ENCODE measurements at places on chromosomes 1 and 21.

DNA sequence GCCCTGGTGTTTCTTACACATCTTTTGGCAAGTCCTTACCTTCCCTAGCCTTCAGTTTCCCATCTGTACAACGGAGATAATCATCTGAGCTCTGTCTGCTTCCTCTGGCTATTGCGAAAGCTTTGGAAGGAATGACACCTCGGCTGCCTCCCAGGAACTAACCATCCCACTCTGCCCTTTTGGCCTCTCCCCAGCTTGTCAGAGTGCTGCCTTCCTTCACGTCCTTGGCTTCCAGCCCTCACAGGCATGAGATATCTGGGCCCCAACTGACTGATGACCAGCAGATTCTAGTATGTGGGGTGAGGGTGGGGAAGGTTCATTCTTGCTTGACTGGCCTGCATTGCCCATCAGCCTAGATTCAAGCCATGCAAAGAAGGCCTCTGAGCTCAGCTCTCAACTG lies 253.1 kb upstream of the FGGY start:
- no peak for DNase-seq

DNA sequence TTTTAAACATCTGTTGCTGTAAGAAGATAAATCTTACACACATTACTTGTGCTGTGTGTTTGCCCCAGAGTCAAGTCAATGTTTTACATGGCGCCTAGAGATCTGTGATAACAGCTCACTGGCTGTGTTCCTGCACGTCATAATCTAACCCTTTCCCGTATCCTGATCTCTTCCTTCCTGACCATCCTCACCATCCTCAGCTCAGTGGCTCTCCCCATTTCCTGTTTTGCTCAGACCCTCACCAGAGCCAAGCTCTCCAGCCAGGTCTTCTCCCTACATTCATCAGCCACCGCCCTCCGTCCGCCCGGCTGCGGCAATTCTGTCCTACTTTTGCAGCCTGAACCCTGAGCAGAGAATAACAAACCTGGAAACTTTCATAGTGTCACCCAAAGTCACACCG lies 824.7 kb downstream of the USP25 start:
- no peak for DNase-seq

GRCh38 chr1:165912638-165913037 lies 85.2 kb downstream of the UCK2 start:
- no peak for DNase-seq

- DNase-seq = no peak
Observed at GRCh38 chr1:183301239-183301638, 115.2 kb downstream of the LAMC2 start.

DNA sequence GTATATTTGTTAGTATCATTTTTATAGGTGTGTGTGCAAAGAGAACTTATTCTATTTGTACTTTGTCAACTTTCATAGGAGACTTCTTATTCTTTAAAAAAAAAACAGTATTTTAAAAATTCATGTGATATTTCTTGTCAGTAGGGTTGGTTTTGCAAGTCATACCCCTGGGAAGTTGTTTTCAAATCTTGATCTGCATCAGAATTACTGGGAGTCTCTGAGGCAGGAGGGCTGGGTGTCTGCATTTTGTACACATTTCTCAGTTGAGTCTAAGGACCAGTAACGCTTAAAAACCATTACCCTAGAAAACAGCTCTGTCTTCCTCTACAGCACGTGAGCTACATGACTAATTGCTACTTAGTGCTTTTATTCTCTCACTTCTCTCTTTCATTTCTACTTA lies 76.0 kb upstream of the CTTNBP2NL start:
- DNase-seq = no peak

GRCh38 chr1:183634429-183635065 lies 1.0 kb downstream of the ARPC5 start:
- DNase-seq = no peak

- no peak for DNase-seq
Observed at GRCh38 chr1:160128636-160129035, 13.1 kb downstream of the ATP1A2 start.

DNA sequence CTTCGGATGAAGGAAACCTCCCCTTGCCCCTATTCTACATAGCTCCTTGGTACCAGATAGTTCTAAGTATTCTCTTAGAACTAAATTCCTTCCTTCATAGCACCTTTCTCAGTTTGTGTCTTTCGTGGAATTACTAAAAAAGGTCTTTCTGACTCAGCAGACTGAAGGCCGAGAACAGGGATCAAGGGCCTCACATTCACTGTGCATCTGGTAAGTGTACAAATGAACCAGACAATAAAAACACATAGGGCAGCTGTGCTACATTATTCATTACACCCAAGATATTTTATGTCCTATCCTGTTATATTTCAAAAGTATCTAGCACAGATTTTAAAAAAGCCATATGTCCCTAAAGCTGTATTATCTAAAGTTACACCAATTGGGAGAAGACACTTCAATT lies 62.9 kb upstream of the HP1BP3 start:
- no peak for DNase-seq

DNA sequence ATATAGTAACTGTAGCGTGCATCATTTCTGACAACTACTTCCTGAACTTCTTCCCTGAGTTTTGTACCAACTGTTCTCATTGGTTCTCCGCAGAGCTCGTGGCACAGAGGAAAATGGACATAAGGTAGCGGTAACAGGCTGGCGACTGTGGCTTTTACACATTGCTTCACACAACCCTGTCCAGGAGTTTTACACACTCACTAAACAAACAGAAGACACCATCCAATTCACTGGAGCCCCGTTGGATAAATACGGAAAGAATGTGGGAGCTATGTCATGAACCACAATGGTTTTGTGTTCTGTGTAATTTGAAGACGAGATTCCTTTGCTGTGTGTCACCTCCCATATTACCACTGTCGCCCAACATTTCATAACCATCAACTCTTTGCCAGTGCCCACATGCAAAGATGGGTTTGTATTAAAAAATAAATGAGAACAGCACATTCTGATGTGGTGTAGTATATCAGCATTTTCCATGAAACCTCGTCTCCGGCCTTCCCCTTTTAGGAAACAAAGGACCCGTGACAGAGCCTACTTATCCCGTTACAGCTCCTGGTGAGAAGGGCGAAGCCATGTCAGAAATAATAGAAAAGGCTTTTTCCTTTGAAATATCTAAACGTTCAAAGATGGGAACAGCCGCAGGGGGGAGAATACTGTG lies 47.4 kb upstream of the ENAH start:
- no peak for DNase-seq

- DNase-seq = no peak
Observed at GRCh38 chr1:240503558-240503957, 108.4 kb downstream of the GREM2 start.

DNA sequence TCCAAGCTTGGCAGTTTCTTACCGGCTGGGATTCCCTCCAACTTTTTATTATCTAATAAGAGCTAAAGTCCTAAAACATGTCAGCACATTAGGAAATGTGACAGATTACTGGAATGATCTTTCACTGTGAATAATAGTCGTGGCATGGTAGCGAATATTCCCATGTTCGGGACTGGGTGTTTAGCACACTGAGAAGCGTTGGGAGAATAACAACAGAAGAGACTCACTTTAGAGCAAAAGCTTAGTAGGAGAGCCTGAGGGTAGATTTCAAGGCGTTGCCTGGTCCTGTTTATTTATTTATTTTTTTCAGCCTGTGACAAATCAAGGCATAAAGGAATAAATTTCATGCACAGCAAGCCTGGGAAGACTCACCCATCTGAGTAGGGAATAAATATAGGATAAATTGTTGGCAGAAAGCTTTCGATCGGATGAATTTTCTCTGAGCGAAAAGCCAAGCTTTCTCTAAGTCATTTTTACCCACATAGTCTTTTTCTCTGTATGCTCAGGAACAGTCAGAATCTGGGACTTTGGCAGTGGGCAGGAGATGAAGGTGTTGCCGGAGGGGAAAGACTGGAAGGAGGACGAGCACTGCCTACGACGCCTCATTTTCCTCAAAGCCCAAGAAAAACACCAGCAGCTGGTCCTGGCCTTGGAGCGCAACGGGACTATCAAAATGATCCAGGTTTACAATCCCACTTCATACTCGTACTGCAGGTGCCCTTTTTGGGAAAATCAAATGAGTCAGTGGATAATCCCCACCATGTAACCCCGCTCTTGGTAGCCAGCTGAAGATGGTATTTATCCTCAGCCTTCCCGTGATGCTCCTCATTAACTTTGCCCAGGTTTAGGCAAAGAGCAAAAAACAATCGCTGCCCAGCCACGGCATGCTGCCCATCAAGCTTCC lies 97.2 kb downstream of the WDR64 start:
- DNase-seq = no peak

DNA sequence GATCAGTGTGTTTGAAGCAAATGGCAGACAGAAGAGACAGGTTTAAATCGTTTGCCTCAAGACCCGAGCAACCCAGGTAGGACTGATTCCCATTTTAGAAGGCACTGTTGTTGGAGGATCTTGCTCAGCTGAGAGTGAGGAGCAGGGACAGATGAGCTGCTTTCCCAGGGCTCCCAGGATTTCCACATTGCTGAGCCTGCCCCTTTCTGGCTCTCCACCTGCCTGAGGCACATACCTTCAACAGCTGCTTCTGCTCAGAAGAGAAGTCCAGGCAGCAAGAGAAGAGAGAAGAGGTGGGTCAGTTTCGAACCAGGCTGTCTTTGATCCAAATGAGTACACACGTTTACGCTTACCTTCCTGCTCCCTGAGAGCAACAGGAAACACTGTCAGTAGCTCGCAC lies 5.7 kb downstream of the TNNT2 start:
- DNase-seq = no peak

- no peak for DNase-seq
Observed at GRCh38 chr1:116933606-116934515, 24.1 kb downstream of the PTGFRN start.

DNA sequence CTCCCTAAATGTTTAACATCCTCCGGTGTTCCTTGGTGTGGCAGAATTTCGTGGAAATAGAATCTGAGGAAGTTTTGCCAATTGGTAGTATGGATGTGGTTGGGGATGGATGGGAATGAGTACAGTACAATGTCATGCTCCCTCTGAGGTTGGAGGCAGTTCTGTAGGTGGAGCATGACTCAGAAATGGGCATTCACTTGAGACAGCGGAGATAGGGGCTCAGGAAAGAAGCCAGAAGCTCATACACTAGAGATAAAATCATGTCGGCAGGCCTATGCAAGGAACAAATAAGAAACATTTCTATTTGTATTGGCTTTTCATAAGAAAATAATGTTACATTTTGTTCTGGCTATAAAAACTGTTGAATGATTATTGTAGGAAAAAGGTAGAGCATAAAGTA lies 196.0 kb downstream of the URB2 start:
- no peak for DNase-seq

GRCh38 chr1:221704306-221704705 lies 37.6 kb downstream of the DUSP10 start:
- no peak for DNase-seq

- no peak for DNase-seq
Observed at GRCh38 chr1:205192287-205192686, 19.2 kb downstream of the DSTYK start.

DNA sequence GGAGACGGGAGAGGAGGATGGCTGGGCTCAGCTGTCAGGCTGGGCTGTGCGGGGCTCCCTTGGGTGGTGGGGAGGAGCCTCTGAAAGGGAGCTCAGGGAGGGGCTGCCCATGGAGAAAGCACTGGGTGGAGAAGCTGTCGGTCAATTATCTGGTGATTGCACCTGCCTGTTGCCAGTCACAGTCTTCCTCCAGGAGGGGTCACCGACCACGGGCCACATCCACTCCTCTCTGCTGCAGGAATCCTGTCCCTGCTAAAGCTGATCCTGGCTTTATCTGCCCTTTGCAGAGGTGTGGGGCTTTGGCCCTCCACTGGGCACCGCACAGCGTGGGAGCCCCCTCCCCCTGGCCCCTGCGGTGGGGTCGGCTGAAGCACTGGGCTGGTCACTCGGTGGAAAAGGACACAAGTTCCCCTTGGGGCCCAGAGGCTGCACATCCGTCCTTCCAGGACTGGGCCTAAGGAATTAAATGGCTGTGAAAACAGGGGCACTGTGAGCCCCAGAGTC lies 21.8 kb upstream of the COL18A1 start:
- no peak for DNase-seq

- DNase-seq = no peak
Observed at GRCh38 chr1:18390953-18391352, 89.8 kb upstream of the KLHDC7A start.

GRCh38 chr1:207959141-207959825 lies 48.4 kb upstream of the CD34 start:
- DNase-seq = no peak

DNA sequence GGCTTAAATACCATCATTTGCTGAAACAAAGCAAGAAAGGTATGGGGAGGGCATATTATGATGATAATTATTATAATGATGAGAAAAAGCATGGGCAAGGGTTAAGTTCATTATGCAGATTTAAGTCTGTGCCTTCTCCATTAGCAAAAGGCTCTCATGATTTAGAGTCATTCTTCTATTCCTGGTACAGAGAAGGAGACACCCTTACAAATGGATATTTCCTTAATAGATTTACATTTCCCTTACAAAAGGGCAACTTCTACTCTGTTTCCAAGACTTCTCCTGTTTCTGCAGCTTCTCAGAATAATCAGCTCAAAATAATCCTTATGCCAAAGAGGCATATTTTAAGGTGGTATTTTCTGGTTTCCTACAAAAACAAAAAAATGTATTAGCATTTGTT lies 121.1 kb upstream of the CAMK1G start:
- no peak for DNase-seq

- peak; percentile 88 for DNase-seq
Observed at GRCh38 chr1:226827968-226828513, 42.4 kb upstream of the PSEN2 start.

GRCh38 chr1:152539901-152540300 lies 25.6 kb downstream of the CRCT1 start:
- no peak for DNase-seq

DNA sequence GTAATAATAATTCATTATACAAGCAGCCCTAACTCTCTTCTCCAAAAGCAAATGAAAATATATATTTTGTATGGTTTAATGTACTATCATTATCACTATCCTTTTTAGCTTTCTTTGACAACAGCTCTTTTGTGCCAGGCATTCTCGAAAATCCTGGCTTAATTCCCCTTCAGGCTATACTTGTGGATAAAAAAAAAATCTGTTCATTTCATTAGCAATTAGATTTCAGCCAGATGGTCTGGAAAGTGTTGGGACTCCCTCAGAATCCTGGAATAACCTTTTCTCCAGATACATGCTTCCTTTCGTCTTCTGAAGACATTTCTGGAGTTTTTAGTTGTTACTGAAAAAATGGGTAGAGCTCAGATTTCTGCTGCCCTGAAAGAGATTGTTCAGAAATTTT lies 83.4 kb upstream of the PLPPR4 start:
- no peak for DNase-seq

DNA sequence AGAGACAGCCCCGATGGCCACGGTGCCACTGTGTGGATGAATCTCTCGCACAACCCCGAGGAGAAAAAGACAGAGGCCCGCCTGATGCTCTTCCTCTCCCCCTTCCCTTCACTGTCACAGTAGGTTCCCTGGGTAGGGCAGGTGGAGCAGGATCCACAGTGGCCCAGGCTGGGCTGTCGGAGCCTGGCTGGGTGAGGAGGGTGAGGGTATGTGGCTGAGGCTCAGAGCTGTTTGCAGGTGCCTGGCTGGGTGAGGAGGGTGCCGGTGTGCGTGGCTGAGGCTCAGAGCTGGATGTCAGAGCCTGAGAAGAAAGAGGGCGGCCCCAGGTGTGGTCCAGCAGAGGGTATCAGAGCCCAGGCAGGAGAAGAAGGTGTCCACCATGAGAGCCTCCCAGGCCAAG lies 2.7 kb downstream of the CFAP74 start:
- no peak for DNase-seq

- no peak for DNase-seq
Observed at GRCh38 chr21:39141502-39141901, 41.7 kb downstream of the PSMG1 start.

- peak; percentile 16 for DNase-seq
Observed at GRCh38 chr1:64686828-64687724, 57.8 kb upstream of the RAVER2 start.

- no peak for DNase-seq
Observed at GRCh38 chr1:185645162-185645640, 89.0 kb upstream of the HMCN1 start.

GRCh38 chr1:92754000-92754718 lies 30.7 kb downstream of the EVI5 start:
- no peak for DNase-seq
